ENCODE measurements at places on chromosomes 5 and 9.

GRCh38 chr5:153813901-153814300, 224.8 kb downstream of the FAM114A2 start:
- DNase-seq = no peak

DNA sequence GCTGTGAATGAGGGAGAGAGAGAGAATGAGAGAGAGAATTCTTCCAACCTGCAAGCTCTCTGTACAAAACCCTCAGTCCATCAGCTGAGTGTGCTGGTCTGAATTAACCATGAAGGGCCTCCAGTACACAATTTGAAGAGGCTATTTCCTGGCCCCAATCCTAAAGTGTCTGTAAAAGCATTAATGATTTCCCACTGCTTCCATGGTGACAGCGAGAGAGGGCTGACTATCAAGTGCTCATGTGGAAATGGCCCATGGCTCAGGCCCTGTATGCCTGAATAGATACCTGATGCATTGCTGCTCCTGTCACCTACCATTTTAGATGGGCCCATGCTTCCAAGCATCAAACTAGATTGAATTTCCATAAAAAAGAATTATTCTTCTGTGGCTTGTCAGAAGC, 592.4 kb downstream of the KIF4B start:
- DNase-seq = no peak

DNA sequence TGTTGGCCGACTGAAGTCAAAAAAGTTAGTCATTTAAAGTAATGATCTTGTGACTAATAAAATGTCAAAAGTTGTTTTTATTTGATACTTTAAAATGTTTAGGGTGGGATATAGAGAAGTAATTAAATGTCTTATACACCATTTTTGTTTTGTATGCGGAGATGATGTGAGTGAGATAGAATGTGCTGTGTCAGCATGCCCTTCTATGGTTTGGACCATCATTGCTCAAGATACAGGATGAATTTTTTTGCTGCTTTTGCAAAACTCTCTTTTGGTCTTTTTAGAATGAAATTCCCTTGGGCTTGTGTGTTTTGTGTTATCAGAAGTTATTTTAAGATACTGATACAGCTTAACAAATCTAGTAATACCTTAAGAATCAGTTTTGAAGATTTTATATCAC, 12.5 kb downstream of the SRFBP1 start:
- no peak for DNase-seq

DNA sequence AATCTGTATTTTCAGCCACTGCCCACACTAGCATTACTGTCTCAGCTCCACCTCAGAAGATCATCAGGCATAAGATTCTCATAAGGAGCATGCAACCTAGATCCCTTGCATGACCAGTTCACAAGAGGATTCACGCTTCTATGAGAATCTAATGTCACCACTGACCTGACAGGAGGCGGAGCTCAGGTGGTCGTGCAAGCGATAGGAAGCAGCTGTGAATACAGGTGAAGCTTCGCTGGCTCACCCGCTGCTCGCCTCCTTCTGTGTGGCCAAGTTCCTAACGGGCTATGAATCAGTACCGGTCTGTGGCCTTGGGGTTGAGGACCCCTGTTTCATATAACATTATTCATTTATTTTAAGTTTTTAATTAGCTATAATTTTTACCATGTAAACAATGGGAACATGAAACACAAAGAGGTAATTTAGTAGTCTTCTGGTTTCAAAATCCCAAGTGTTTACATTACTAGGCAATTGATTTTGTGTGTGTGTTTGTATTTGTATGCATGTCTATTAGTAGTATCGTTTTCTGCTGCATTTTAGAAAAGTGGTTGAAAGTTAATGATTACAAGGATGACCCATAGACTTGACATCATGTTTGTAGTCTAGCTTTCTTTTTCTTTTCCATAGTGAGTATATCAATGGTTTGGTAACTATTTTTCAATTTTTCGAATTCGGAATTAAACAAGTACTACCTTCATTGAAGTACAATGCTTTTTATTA, 159.4 kb downstream of the TENT4A start:
- no peak for DNase-seq

DNA sequence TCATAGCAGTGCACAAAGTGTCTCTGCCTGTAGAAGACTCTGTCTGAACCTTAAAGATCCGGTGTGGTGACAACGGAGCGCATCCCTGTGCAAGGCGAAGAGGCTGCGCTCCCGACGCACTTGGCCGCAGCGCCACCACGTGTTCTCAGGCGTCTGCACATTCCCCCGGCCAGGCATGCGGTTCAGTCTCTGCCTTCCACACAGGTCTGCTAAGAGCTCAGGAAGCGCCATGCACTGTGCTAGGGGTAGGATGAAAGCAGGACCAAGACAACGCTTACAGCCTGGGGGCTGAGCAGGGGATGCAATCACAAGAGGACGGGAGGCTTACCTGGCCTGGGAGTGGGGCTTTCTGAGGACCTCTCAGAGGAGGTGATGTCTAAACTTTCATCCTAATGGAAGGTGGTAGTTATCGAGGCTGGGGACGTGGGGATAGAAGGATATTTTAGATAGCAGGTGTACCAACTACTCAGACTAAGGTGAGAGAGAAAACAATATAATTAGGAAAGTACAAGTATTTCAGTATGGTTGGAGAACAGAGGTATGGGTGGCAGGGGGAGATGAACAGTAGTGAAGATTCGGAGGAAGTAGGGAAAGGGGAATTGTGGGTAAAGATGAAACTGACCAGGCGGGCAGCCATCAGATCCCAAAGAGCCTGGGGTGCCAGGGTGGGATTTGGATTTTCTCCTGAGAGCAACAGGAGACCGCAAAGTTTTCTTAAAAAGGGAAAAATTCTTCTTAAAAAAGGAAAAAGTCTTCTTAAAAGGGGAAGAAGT, 13.3 kb downstream of the CAPSL start:
- peak; percentile 70 for DNase-seq

- no peak for DNase-seq
These were observed 679 bp downstream of the B4GALT1 start for GRCh38 chr9:33166231-33167083.

DNA sequence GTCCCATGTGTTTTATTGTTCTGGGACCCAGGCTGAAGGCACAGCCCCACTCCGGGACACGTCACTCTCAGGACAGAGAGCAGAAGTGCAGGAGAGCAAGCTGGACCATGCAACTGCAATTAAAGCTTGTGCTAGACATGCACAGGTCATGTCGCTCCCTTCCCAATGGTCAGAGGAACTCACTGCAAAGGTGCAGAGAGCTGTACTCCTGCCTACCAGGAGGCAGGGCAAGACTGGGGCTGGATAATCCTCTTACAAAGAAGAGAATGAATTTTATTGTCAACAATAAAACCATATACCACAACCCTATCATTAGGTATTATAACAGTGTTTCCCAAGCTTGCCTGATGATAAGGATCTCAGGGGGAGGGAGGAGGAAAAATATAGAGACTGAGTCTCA, 74.0 kb upstream of the NEK6 start:
- no peak for DNase-seq
